ENCODE measurements at places on chromosomes 1 and 21.

DNA sequence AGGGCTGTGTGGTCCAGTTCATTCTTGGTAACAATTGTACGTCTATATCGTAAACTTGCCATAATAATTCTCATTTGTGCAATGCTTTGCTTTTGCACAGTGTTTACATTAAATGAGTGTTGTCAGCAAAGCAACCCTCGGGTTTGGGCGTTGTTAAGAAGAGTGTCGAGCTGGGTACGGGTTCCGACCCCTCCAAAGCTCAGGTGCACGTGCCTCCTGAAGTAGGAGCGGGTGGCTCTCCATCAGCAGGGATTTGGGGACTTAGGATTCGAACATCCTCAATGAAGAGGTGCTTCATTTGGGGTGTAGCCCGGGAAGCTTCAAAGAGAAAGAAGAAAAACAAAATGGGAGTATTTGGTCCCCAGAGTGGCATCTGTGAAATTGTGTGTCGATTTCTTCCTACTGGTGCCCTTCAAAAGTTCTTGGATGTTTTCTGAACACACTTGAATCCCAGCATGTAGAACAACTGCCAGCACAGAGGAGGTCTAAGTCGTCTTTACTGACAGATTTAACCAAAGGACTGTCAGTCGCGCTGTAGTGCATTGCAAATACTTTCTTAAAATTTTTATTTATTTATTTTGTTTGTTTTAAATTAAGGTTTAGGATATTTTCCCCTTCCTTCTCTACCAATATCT is 1.1 kb downstream of the TRIM58 start:
- DNase-seq: no peak

DNA sequence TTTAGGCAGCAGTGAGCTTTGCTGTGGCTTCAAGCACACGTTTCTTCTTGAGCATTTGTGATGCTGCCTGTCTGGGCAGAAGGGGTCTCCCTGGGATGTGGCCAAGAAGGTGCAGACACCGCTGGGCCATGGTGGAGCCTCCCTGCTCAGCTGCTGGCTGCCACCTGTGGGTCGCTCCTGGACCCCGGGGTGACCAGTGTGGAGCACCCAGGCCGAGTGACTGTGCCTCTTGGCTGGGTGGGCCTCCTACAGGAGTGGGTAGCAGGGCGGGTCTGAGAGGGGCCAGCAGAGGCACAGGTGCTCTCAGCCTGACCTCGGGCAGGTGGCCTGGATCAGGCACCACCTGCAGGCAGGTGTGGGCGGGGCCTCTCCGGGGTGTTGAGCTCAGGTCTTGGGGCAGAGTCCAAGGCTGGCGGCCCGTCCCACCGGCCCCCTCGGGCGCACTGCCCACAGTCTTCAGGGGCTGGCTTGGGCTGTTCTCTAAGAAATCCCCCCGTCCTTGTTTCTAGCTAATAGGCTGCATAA is 42.0 kb upstream of the COL6A1 start:
- DNase-seq: no peak

- DNase-seq: no peak
Observed at GRCh38 chr1:14282707-14283106, 315.8 kb upstream of the KAZN start.

- no peak for DNase-seq
Observed at GRCh38 chr1:184407816-184408510, 21.1 kb downstream of the C1orf21 start.

DNA sequence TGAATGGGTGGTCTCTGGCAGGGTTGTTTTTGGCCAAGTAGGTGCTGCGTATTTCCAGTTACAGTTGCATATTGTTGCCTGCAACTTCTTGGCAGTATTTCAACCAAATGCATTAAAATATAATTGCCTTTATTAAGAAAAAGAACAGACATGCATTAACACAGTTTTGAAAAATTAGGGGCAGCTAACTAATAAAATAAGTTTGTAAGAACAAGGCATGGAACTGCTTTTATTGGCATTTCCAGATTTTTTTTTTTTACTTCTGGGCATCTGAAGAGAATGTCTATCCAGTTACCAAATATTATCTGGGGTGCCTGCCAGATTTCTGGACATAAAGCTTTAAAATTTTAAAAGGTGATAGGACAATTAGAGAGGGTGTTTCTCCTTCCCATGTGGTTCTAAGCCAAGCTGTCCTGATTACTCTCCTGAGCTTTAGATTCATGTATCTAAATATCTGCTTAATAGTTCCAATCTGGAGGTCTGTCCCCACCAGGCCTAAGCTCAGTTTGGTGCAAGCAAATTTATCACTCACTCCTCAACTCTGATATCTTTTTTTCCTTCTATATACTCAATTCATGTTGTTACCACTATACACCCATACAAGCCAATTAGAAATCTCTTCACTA is 553.3 kb upstream of the USP24 start:
- no peak for DNase-seq

DNA sequence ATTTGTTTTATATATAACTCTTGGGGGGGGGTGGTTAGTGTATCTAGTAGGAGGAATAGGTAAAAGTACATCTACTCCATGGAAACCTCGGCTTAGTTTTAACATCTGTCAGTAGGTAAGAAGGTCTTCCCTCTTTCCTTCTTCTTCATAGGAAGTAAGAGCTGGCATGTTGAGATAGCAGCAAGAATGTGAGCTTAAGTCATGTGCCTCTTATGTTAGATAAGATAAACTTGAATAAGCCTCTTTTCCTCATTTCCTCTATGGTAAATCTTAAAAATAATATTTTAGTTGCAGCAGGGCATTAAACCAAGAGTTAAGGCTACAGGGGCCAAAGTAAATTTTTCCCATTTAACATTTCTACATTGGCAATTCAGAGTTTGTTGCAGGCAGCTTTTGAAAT is 100.4 kb downstream of the MAP3K21 start:
- DNase-seq: no peak

- no peak for DNase-seq
Observed at GRCh38 chr1:224041032-224041431, 72.9 kb upstream of the FBXO28 start.

DNA sequence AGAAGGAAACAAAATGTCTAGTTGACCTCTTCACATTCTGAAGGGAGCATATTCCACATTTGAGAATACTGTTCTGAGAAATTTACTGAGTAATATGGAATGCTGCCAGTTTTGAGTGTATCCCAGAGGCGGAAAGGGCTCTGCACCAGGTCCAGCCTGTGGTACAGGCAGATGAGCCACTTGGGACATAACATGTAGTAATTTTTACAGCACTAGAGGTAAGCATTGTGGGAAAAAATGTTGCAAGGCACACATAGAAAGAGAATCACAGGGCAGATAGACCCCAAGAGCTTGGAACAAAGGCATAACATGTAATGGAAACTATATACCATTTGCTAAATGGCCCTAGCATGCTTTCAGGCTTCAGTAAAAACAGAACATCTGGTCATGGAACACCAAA is 228.5 kb downstream of the USH2A start:
- DNase-seq: no peak

GRCh38 chr1:91278754-91279153 is 125.9 kb downstream of the HFM1 start:
- DNase-seq: peak; percentile 16

- DNase-seq: peak; percentile 71
Observed at GRCh38 chr1:45359882-45360513, 19.8 kb upstream of the MUTYH start.

GRCh38 chr1:23636009-23636408 is 55.6 kb upstream of the RPL11 start:
- no peak for DNase-seq

GRCh38 chr1:42735056-42735455 is 5.0 kb downstream of the CLDN19 start:
- no peak for DNase-seq

DNA sequence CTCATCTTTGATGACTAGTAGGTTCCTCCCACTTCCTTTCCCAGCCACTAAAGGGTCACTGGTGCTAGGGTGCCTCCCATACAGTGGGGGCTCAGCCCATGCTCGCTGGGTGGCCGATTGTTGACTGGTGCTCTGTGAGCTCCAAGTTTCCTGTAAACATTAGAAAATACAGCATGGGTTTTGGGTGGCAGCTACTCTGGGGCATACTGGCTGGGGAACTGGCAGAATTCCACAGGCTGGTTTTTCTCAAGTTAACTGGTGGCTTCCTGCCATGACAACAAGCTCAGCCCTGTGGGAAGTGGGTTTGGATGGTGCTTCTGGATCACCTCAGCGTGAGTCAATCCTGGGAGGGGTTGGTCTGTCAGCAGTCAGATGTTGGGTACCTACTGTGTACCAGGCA is 28.7 kb upstream of the CRNN start:
- no peak for DNase-seq

GRCh38 chr1:221118176-221118937 is 239.1 kb downstream of the HLX start:
- DNase-seq: no peak

- no peak for DNase-seq
Observed at GRCh38 chr1:200969726-200970561, 53.6 kb downstream of the KIF21B start.

- DNase-seq: peak; percentile 28
Observed at GRCh38 chr1:12420171-12420570, 190.3 kb downstream of the VPS13D start.

DNA sequence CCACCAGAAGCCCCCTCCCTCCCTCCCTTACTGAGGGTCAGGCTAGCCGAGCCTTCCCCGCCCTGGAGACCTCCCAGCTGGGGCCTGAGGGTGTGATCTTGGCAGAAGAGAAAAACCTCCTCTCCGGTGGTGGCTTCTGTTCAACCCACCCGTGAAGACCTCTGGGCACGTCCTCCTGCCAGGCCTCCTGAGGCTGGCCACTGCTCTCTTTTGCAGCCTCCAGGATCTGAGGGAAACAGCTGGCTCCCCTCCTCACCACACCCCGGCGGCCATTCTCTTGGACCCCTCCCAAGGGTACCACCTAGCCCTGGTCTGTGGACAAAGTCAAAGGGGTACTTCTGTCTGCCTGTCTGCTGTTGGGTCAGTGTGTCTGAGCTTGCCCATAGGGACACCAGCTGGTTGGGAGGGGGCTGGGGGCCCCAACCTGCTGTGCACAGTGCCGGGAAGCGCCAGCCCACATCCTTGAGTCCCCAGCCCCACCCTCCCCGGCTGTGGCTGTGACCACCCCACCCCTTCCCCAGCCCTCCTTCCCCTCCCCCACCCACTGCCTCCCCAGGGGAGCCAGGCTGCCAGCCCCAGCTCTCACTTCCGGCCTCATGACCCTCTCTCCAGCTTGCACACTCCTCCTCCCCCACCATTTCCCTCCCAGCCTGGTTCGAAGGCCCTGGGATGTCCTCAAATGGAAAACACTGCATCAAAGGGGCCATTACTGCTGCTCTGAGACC is 48.1 kb downstream of the AHDC1 start:
- peak; percentile 48 for DNase-seq

- no peak for DNase-seq
Observed at GRCh38 chr1:51567653-51568052, 48.6 kb upstream of the EPS15 start.

DNA sequence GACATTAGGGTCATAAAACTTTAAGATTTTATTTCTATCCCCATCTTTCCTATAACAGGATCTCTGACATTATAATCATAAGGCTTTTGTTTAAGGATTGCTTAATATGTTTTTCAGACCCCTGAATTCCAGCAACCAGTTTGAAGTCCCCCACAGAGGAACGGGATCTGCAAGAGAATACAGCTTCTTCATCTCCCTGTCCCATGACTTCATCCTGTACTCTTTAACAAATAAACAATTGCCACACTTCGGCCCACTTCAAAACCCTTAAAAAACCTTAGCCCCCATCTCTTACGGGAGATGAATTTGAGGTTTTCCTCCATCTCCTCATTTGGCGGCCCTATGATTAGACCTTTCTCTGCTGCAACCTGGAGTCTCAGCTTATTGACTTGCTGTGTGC is 35.8 kb downstream of the TESK2 start:
- DNase-seq: no peak

- DNase-seq: no peak
Observed at GRCh38 chr1:47507881-47508701, 70.2 kb downstream of the FOXD2 start.

GRCh38 chr1:20380616-20381035 is 90.0 kb downstream of the VWA5B1 start:
- no peak for DNase-seq

GRCh38 chr1:18192974-18193373 is 85.4 kb downstream of the IGSF21 start:
- DNase-seq: peak; percentile 16

DNA sequence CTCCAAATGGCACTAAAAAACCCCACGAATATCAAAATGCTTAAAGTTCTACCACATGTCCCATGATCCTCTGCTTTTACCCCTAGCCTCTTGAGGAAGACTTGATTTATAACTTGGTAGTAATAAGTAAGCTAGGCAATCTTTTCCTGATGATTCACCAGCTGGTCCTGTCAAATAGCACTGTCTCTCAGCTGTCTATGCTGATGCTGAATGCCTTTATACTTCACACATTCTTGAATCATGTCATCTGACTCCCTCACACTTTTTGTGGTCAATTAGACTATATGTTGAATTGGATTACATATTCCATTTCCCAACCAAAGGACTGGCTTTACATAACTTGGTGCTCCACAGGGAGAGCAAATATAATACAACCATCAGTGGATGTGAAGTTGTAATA is 16.6 kb downstream of the C21orf91 start:
- no peak for DNase-seq

GRCh38 chr1:12387641-12388040 is 157.8 kb downstream of the VPS13D start:
- peak; percentile 13 for DNase-seq

GRCh38 chr21:20737227-20737913 is 260.8 kb upstream of the NCAM2 start:
- DNase-seq: no peak

DNA sequence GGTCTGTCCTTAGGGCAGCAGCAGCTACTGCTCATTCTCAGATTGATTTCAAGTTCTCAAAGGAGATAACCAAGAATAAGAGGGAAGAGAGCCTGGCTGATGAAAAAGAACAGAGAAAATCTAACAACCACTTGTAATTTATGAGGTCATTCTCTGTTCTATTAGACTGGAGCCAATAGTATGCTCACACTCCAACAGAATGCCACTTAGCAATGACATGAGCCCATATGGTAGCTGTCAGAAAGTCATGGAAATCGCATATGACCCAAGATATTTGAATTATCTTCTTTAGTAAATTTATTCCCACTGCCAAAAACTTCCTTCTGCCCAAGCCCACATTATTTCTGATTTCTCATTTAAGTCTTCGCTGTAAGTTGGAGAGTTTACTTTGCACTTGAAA is 53.7 kb upstream of the PLA2G4A start:
- no peak for DNase-seq

- DNase-seq: no peak
Observed at GRCh38 chr1:202945483-202945882, 12.6 kb downstream of the ADIPOR1 start.

GRCh38 chr1:115753830-115754229 is 14.7 kb downstream of the CASQ2 start:
- no peak for DNase-seq

GRCh38 chr1:109954041-109954512 is 30.5 kb upstream of the AHCYL1 start:
- no peak for DNase-seq

GRCh38 chr1:84083307-84083706 is 60.8 kb upstream of the PRKACB start:
- no peak for DNase-seq
